ENCODE measurements at places on chromosomes 5 and 9. TPM values are rescaled to one million over a fixed set of nuclear protein-coding genes. Genes with fewer than 3 reads are reported as not detected.

LMX1B gene
- 22.3 TPM for polyA plus RNA-seq

NR5A1 gene
- polyA plus RNA-seq, result 0.19 TPM

SLC36A3 gene
- not detected for polyA plus RNA-seq

DNA sequence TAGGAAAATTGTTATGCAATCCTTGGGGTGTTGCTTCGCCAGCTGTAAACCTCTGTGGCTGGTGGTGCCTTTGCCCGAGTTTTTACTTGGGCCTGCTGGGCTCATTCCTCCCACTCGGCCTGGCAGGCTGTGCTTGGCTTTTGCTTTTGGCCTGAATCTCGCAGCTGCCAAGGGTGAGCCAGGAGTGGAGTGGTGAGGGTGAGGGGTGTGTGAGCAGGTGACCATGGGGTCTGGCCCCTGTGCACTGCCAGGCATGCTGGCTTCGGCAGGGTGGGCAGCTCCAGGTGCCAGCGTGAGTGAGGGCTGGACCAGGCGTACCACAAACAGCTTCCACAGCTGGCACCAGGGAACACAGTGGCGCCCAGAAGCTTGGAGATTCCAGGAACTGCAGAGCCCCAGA lies 12.6 kb upstream of the DHFR start:
- no peak for DNase-seq

DNA sequence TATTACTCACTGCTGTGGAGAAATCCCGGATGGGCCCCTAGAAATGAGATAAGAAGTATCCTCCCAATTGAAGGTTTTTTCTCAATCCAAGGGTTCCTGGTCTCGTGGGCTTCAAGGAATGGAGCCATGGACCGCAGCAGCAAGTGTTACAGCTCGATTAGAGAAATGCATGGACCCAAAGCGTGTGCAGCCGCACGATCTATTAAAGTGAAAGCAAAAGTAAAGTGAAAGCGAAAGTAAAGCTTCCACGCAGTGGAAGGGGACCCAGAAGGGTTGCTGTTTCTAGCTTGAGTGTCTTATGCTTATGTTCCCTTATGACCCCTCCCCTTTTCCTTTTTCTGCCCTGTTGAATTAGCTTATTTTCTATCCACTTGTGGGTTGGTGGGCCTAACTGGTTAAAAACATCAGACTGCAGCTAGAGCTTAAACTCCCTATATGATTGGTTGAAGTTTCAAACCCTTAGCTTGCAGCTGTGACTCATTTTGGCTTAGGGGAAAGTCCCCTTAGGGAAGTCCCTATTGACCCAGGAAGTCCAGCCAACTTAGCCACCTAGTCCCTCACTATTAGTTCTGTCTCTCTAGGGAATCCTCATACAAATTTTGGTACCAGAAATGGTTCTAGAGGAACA lies 1111.8 kb downstream of the TAF11L14 start:
- no peak for DNase-seq

GRCh38 chr5:119926301-119926700 lies 296.9 kb downstream of the FAM170A start:
- no peak for DNase-seq

Data from renal pelvis (tissue), 12 donors.